ENCODE measurements at places on chromosomes 4 and X. TPM values are rescaled to one million over a fixed set of nuclear protein-coding genes. Genes with fewer than 3 reads are reported as not detected.

DUSP21 gene
- total RNA-seq: not detected

MAGEA10 gene
- total RNA-seq: not detected

RPS6KA6 gene
- total RNA-seq: 0.37 TPM

BMPR1B gene
- not detected for total RNA-seq

FGFBP1 gene
- not detected for total RNA-seq

CCDC120 gene
- total RNA-seq: 9.1 TPM
